ENCODE measurements at places on chromosomes 3 and 15. TPM values are rescaled to one million over a fixed set of nuclear protein-coding genes. Genes with fewer than 3 reads are reported as not detected.

HACD2 gene
- total RNA-seq: 22.1 TPM

IVD gene
- total RNA-seq: 38.9 TPM

SEMA5B gene
- total RNA-seq: not detected

NOX5 gene
- 0.37 TPM for total RNA-seq

SLC41A3 gene
- 36.2 TPM for total RNA-seq

IGSF10 gene
- under 0.01 TPM for total RNA-seq

GPR171 gene
- not detected for total RNA-seq

ATP13A5 gene
- total RNA-seq: not detected

OXSR1 gene
- 30.1 TPM for total RNA-seq

THRB gene
- total RNA-seq: 5.9 TPM

HRG gene
- total RNA-seq: not detected

SUSD5 gene
- total RNA-seq: 2.9 TPM

EFCC1 gene
- not detected for total RNA-seq

ZNF80 gene
- not detected for total RNA-seq

PPP1R14D gene
- total RNA-seq: not detected

VWA5B2 gene
- total RNA-seq: not detected

CCDC80 gene
- total RNA-seq: 87.8 TPM

GP5 gene
- under 0.01 TPM for total RNA-seq

CCDC54 gene
- total RNA-seq: not detected

DUOX2 gene
- not detected for total RNA-seq
